ENCODE measurements at places on chromosomes 12 and 14.

GRCh38 chr14:68969278-68970033 lies 9.6 kb downstream of the ACTN1 start:
- DNase-seq: no peak
- no peak overlapping the region for H3K27ac ChIP-seq
- H3K4me3 ChIP-seq: no peak overlapping the region
- H3K4me1 ChIP-seq: peaks cover 27% of the 10 kb centered on the region
- H3K27me3 ChIP-seq: no peaks in the 10 kb centered on the region

DNA sequence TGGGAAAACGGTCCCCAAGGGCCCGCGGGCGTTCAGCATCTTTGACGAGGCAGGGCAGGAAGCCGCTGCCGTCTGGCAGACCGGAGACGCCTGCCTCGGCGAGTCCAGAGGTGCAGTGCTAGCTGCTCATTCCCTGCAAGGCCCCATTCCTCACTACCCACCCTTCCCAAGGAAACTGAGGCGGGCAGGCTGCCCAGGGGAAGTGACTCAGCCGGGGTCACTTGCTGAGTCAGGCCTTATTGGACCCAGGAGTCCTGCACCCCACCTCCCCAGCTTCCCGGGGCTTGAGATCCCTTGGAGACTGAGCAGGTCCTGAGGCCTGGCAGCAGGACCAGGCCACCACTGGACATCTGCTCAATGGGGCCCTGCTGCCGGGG lies 3.7 kb downstream of the SH2B3 start:
- H3K27ac ChIP-seq: peak overlapping the region; percentile 30
- peaks cover 35% of the 10 kb centered on the region for H3K4me1 ChIP-seq
- H3K27me3 ChIP-seq: no peaks in the 10 kb centered on the region
- DNase-seq: no peak
- H3K36me3 ChIP-seq: no peaks in the 10 kb centered on the region

DNA sequence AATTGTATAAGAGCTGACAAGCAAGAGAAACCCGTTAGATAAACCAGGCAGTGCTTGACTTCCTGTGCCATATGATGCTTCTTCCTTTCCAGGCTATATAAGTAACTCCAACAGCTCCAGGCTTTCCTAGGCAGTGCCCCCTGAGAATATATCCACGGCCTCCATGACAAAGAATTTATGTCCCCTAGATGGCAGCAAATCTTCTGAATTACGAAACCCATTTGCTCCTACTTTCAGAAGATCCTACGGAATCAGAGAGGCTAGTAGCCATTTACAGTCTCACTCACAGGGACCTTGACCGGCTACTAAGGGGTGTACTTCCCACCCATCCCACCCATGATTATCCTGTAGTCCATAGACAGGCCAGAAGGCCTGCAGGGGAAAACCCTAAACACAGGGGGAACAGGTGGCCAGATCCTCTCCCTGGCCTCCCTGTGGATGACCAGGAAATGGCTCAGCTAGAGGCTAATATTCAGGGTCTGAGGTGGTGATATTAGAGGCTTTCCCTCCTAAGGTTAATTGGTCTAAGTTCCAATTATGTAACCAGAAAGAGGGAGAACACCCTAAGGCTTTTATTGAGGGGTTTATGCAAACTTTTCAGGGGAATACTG lies 77.2 kb upstream of the DCD start:
- no peaks in the 10 kb centered on the region for H3K36me3 ChIP-seq
- H3K27me3 ChIP-seq: peaks cover 41% of the 10 kb centered on the region
- H3K4me3 ChIP-seq: no peak overlapping the region
- H3K4me1 ChIP-seq: no peaks in the 10 kb centered on the region
- DNase-seq: peak; percentile 48
- H3K27ac ChIP-seq: no peak overlapping the region

DNA sequence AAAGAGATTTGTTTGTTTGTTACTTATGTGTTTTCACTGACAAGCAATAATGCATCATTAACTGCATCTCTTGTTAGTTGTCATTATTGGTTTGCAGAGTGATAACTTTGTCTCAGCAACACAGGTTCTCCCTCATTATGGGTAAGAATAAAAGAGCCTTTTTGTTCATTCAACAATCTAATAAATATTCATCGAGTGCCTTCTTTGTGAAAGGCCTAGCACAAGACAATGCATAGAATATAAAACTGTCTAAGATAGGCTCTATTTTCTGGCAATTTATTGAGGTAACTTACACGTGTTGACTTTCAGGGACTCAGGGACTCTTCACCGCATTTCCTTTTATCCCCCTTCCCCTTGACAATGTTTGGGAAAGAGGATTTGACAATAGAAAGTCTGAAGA lies 95.5 kb upstream of the KRR1 start:
- H3K27ac ChIP-seq: no peak overlapping the region
- H3K27me3 ChIP-seq: no peaks in the 10 kb centered on the region
- DNase-seq: no peak
- no peaks in the 10 kb centered on the region for H3K36me3 ChIP-seq
- no peak overlapping the region for H3K4me3 ChIP-seq

- no peaks in the 10 kb centered on the region for H3K36me3 ChIP-seq
- no peak overlapping the region for H3K4me3 ChIP-seq
- no peak overlapping the region for H3K27ac ChIP-seq
- no peak for DNase-seq
These were observed 5.5 kb upstream of the ZNF740 start for GRCh38 chr12:53174881-53175491.

- no peak overlapping the region for H3K27ac ChIP-seq
- H3K4me1 ChIP-seq: peaks cover 5% of the 10 kb centered on the region
- DNase-seq: no peak
- no peak overlapping the region for H3K4me3 ChIP-seq
- H3K36me3 ChIP-seq: no peaks in the 10 kb centered on the region
- no peaks in the 10 kb centered on the region for H3K27me3 ChIP-seq
These were observed 63.7 kb upstream of the ZFP36L1 start for GRCh38 chr14:68856572-68856971.

- H3K27me3 ChIP-seq: peaks cover 40% of the 10 kb centered on the region
- H3K4me1 ChIP-seq: peaks cover 17% of the 10 kb centered on the region
- no peak for DNase-seq
- no peaks in the 10 kb centered on the region for H3K36me3 ChIP-seq
- H3K4me3 ChIP-seq: no peak overlapping the region
- H3K27ac ChIP-seq: no peak overlapping the region
These were observed 1.7 kb downstream of the CCND2 start for GRCh38 chr12:4275016-4275869.

GRCh38 chr12:102475355-102475754 lies 5.0 kb downstream of the IGF1 start:
- H3K27ac ChIP-seq: no peak overlapping the region
- H3K4me3 ChIP-seq: no peak overlapping the region
- H3K4me1 ChIP-seq: peaks cover 7% of the 10 kb centered on the region
- H3K36me3 ChIP-seq: no peaks in the 10 kb centered on the region
- 0 out of 2 replicates have a peak, but pooled peaks cover 8% of the 10 kb centered on the region for H3K27me3 ChIP-seq

GRCh38 chr12:77549383-77550128 lies 281.1 kb upstream of the NAV3 start:
- H3K27me3 ChIP-seq: no peaks in the 10 kb centered on the region
- H3K36me3 ChIP-seq: no peaks in the 10 kb centered on the region
- no peak for DNase-seq
- H3K27ac ChIP-seq: no peak overlapping the region
- no peaks in the 10 kb centered on the region for H3K4me1 ChIP-seq

DNA sequence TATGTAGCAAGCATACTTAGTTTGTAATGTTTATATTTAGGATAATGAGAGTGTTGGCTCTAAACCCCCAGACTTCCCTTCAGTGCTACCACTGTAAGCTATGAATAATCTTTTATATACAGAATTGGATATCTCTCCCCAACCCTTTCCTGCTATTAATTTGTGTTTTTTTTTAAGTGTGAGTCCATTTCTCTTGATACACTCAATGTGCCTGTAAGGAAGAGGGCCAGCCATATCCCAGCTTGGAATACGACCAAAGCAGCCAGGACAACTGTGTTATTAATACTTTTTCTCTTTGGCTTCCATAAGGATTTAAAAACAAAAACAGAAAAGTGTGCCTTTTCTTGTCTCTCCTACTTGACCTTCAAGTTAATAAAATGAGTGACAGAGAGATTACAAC lies 116.7 kb downstream of the SNAPC1 start:
- H3K27me3 ChIP-seq: peaks cover 49% of the 10 kb centered on the region
- H3K36me3 ChIP-seq: no peaks in the 10 kb centered on the region
- DNase-seq: no peak
- no peak overlapping the region for H3K4me3 ChIP-seq

- H3K4me1 ChIP-seq: no peaks in the 10 kb centered on the region
- H3K27ac ChIP-seq: no peak overlapping the region
- H3K27me3 ChIP-seq: 0 out of 2 replicates have a peak, but pooled peaks cover 4% of the 10 kb centered on the region
- H3K4me3 ChIP-seq: no peak overlapping the region
- peak; percentile 3 for DNase-seq
These were observed 320.2 kb upstream of the SFSWAP start for GRCh38 chr12:131390412-131391334.

DNA sequence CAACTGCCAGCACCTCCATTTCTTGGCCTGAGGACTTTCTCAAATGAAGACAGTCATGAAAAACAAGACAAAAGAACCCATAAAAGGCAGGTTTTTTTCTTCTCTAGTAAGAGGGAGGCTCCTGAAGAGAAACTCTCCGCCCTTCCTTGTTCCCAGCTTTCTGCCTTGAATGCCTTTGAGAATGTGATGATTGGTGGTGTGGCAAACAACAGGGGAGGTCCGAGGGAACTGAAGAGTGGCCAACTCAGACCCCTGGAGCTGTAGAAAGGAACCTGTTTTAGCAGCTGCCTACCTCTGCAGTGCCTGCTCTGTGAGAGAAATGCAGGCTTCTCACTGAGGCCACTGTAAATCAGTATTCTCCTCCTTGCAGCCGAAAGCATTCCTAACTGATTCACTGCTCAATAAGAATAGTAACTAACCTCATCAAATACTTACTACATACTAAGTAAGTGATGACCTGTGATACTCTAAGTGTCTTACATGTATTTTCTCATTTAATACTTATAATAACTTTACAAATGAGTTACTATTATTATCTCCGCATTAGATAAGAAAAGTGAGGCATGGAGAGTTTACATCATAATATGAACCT lies 16.7 kb upstream of the ERC1 start:
- H3K4me1 ChIP-seq: peaks cover 13% of the 10 kb centered on the region
- no peak overlapping the region for H3K27ac ChIP-seq
- no peak for DNase-seq
- H3K27me3 ChIP-seq: no peaks in the 10 kb centered on the region

GRCh38 chr14:101476916-101477553 lies 84.3 kb upstream of the DIO3 start:
- peaks cover 26% of the 10 kb centered on the region for H3K4me1 ChIP-seq
- H3K27ac ChIP-seq: peak overlapping the region; percentile 6
- DNase-seq: peak; percentile 84
- peak overlapping the region; percentile 47 for H3K4me3 ChIP-seq

- no peak overlapping the region for H3K27ac ChIP-seq
- no peaks in the 10 kb centered on the region for H3K36me3 ChIP-seq
- peaks cover 16% of the 10 kb centered on the region for H3K4me1 ChIP-seq
- H3K27me3 ChIP-seq: no peaks in the 10 kb centered on the region
- no peak overlapping the region for H3K4me3 ChIP-seq
These were observed 54.4 kb upstream of the TMEM263 start for GRCh38 chr12:106901276-106901675.

GRCh38 chr12:89732522-89732921 lies 23.9 kb upstream of the ATP2B1 start:
- no peaks in the 10 kb centered on the region for H3K36me3 ChIP-seq
- no peak overlapping the region for H3K27ac ChIP-seq
- no peak overlapping the region for H3K4me3 ChIP-seq
- 0 out of 2 replicates have a peak, but pooled peaks cover 3% of the 10 kb centered on the region for H3K4me1 ChIP-seq

DNA sequence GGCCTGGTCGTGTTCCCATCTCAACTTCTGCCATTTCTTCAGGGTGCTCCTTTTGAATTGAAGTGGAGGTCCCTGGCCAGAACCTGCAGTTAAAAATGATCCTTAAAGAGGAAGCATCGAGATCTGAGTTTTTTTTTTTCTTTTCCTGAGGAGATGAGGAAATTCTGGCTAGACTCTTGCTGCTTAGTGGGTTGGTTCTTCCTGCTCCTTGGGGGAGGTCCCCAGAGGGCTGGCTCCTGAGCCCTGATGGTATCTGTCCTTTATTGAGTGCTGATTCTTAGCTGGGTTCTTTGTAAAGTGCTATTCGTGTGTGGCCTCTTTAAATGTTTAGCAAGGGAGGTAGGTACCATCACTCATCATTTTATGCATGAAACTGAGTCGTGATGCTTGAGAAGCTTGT lies 11.7 kb downstream of the PELI2 start:
- H3K4me1 ChIP-seq: no peaks in the 10 kb centered on the region
- H3K36me3 ChIP-seq: no peaks in the 10 kb centered on the region
- no peak overlapping the region for H3K4me3 ChIP-seq
- H3K27me3 ChIP-seq: peaks cover 71% of the 10 kb centered on the region
- no peak for DNase-seq

DNA sequence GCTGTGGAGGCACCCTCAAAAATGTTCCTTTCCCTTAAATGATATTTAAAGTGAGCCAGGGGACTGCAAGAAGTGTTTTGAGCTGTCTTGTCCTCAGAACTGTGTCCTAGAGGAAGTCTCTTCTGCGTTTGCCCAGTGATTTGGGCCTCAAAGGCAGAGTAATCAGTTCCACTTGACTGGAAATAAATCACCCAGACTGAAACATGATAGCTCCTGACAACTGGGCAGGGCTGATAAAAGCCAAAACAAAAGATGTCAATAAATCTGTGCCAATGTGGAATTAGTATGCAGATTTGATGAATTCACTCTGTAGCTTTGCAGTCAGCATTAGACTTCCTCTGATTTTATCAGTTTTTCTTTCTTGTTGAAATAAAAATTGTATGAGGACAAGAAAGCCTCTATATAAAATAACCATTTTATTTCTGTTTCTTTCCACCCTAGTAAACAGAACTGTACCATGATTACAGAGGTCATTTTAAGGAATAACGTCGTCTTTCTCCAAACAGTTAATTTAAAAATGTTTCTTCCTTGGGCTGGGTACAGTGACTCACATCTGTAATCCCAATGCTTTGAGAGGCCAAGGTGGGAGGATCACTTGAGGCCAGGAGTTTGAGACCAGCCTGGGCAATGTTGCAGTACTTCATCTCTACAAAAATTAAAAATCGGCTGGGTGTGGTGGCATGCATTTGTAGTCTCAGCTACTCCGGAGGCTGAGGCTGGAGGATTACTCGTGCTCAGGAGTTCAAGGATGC lies 180.8 kb downstream of the ERC1 start:
- DNase-seq: no peak
- H3K4me3 ChIP-seq: no peak overlapping the region
- H3K27ac ChIP-seq: no peak overlapping the region
- peaks cover 4% of the 10 kb centered on the region for H3K4me1 ChIP-seq
- no peaks in the 10 kb centered on the region for H3K27me3 ChIP-seq

GRCh38 chr14:39417014-39417413 lies 15.2 kb downstream of the FBXO33 start:
- peak; percentile 6 for DNase-seq
- H3K36me3 ChIP-seq: no peaks in the 10 kb centered on the region
- H3K27me3 ChIP-seq: no peaks in the 10 kb centered on the region

- no peaks in the 10 kb centered on the region for H3K27me3 ChIP-seq
- no peaks in the 10 kb centered on the region for H3K36me3 ChIP-seq
- no peak overlapping the region for H3K4me3 ChIP-seq
These were observed 184.0 kb downstream of the CAND1 start for GRCh38 chr12:67453191-67453590.

- DNase-seq: no peak
- H3K4me3 ChIP-seq: no peak overlapping the region
- H3K27me3 ChIP-seq: no peaks in the 10 kb centered on the region
- no peaks in the 10 kb centered on the region for H3K4me1 ChIP-seq
These were observed 23.4 kb downstream of the TSPAN8 start for GRCh38 chr12:71134405-71134804.

- H3K4me1 ChIP-seq: no peaks in the 10 kb centered on the region
- no peaks in the 10 kb centered on the region for H3K36me3 ChIP-seq
- no peak overlapping the region for H3K4me3 ChIP-seq
- no peaks in the 10 kb centered on the region for H3K27me3 ChIP-seq
- no peak overlapping the region for H3K27ac ChIP-seq
These were observed 118.1 kb downstream of the CMAS start for GRCh38 chr12:22164139-22164538.
